ENCODE measurements at places on chromosomes 5 and 9.

GRCh38 chr9:131282688-131283422, 6.5 kb upstream of the FAM78A start:
- DNase-seq = no peak

DNA sequence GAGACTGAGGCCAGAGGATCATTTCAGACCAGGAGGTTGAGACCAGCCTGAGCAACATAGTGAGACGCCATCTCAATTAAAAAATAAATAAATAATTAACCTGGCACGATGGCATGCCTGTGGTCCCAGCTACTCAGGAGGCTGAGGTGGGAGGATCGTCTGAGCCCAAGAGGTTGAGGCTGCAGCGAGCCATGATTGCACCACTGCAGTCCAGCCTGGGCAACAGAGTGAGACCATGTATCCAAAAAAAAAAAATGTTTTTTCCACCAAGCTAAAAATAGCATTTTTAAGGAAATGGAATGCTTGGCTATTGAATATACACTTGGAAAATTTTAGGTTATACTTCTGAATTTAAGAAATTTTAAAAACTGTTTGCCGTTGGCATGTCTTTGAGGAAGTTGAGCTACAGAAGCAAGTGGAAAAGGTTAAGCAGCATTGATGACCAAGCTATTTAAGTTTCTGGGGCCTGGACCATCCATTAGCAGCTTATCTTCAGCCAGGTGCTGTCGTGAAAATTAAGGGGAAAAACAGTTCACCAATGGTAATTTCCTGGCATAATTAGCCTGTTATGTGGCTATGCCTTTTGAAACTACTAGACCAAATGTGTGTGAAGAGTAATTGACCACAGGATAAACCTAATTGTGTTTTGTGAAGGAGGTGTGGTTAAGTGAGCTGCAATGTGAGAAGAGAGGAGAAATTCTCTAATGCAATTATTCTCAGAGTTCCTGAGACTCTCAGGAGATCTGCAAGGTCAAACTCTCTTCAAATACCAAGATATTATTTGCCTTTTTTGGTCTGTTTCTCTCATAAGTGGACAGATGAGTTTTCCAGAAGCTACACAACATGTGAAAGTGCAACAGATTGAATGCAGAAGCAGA, 21.0 kb downstream of the F2R start:
- no peak for DNase-seq

DNA sequence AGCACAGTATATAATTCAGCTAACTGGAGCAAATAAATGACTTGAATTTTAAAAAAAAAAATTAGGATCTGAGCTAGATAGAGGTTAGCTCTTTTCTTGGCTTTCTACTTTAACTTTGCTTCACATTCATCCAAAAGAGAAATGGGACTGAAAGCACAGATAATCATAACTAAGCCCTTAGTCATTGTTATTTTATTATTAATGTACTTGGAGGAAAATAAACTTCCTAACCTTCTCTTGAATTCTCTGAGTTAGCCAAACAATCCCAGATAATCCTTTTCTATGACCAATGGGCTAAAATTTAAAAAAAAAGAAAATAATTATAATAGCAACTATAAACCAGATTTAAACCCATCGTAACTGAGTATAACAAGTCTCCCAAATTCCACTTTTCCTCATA, 57.6 kb upstream of the RASA1 start:
- DNase-seq = no peak

- no peak for DNase-seq
These were observed 97.4 kb upstream of the ITGA1 start for GRCh38 chr5:52690236-52690768.

GRCh38 chr5:72835633-72836032, 19.2 kb downstream of the TNPO1 start:
- no peak for DNase-seq

DNA sequence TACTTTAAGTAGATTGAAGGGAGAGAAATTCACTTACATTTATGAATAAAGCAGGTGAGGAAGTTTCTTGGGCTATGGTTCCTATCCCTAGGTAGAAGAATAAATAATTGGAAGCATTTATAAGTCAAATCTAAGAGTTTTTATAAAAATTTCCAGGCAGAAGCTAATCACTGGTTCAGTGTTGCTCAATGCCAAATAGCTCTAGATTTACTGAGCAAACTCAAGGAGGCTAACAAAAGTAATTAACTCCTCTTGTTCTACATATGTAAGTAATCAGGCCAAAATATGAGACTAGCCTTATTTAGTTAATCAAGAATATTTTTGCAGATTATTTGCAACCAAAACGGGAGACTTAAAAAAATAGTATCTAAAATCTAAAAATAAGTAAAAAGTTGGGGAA, 472.3 kb downstream of the PLK2 start:
- DNase-seq = no peak

DNA sequence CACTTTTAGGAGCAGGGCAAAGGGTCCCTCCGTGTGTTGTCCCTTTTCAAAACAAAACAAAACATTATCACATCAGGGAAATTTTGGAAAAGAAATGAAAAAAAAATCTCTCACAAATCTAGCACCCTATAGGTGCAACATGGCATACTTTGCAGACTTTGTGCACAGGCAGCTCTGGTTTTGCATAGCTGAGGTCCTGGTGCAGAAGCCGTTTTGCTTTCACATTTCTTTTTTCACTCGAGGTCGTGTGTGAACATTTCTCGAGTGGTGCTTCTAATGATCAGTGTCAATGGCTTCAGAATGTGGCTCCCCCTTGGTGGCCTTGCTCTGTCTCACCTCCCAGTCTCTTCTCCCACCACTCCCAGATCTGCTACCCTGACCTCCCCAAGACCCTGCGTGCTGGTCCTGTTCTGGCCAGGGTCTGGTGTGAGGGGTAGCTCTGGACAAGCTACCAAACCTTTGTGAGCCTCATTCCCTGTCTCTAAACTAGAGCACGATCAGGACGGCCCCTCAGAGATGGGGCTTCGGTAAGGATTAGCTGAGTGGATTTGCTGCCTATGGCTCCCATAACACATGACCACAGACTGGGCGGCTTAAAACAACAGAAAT, 258.0 kb downstream of the NSG2 start:
- DNase-seq = no peak

- no peak for DNase-seq
These were observed 48.2 kb downstream of the GPR107 start for GRCh38 chr9:130101915-130102314.

All from Calu3 (cell line).